ENCODE measurements at places on chromosomes 5 and 9. TPM values are rescaled to one million over a fixed set of nuclear protein-coding genes. Genes with fewer than 3 reads are reported as not detected.

PHYHD1 gene
- not detected for total RNA-seq

FAM200C gene
- 2.6 TPM for total RNA-seq

RAD50 gene
- 3.5 TPM for total RNA-seq

ZNG1A gene
- total RNA-seq = 63.0 TPM

GRK6 gene
- total RNA-seq = 88.8 TPM

DDX4 gene
- not detected for total RNA-seq

PHF24 gene
- total RNA-seq = not detected

OR1Q1 gene
- not detected for total RNA-seq

GABRA1 gene
- not detected for total RNA-seq

LMAN2 gene
- total RNA-seq = 310 TPM

LCN15 gene
- total RNA-seq = not detected

SLC25A2 gene
- total RNA-seq = 0.40 TPM

GLRA1 gene
- not detected for total RNA-seq

INSL4 gene
- total RNA-seq = not detected

GRIN1 gene
- 0.11 TPM for total RNA-seq

CDC20B gene
- not detected for total RNA-seq

NNT gene
- total RNA-seq = 15.6 TPM

C1QTNF2 gene
- total RNA-seq = 0.04 TPM

UNC5A gene
- total RNA-seq = 0.46 TPM

STPG3 gene
- total RNA-seq = not detected

ORM2 gene
- not detected for total RNA-seq

FGF10 gene
- not detected for total RNA-seq

SPATA31E1 gene
- total RNA-seq = not detected

CCL27 gene
- not detected for total RNA-seq

C9orf50 gene
- not detected for total RNA-seq

SLC45A2 gene
- not detected for total RNA-seq

CCNO gene
- total RNA-seq = 5.3 TPM

SERINC5 gene
- total RNA-seq = 6.9 TPM

FOXD4L5 gene
- 0.04 TPM for total RNA-seq

GRM6 gene
- not detected for total RNA-seq

HNRNPAB gene
- total RNA-seq = 369 TPM

ZNF79 gene
- total RNA-seq = 5.8 TPM

RORB gene
- total RNA-seq = 0.06 TPM

GRPEL2 gene
- 43.8 TPM for total RNA-seq

TMEM174 gene
- not detected for total RNA-seq

PROB1 gene
- total RNA-seq = 2.2 TPM

ECSCR gene
- 0.36 TPM for total RNA-seq

RNF180 gene
- 5.1 TPM for total RNA-seq

PCDHGA5 gene
- total RNA-seq = 0.98 TPM

GKAP1 gene
- total RNA-seq = 2.6 TPM

DBH gene
- not detected for total RNA-seq

AMBP gene
- not detected for total RNA-seq

TRIM36 gene
- total RNA-seq = 0.15 TPM

All from PC-3 (cell line).